ENCODE measurements at places on chromosomes 1 and 21.
A peak's percentile ranks its signal among the peaks of the same experiment; 100 is the strongest.

GRCh38 chr1:93991271-93991670 is 82.0 kb upstream of the GCLM start:
- peak; percentile 44 for DNase-seq

DNA sequence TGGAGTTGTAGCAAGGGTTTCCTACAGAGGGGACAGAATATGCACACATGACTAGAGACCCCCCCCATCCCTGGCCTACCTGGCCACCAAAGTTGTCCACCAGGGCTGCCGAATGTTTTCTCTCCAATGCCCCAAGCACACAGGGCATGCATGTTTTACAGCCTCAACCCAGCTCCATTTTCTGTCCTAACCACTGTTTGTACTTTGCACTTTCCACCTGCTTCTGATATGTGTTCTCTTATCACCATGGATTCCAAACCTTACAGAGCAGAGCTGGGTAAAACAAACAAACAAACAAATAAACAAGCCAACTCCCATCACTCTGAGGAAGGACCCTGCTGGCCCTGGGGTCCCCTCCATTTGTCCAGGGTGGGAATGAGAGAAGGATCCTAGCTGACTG is 27.3 kb downstream of the CLIC6 start:
- no peak for DNase-seq

DNA sequence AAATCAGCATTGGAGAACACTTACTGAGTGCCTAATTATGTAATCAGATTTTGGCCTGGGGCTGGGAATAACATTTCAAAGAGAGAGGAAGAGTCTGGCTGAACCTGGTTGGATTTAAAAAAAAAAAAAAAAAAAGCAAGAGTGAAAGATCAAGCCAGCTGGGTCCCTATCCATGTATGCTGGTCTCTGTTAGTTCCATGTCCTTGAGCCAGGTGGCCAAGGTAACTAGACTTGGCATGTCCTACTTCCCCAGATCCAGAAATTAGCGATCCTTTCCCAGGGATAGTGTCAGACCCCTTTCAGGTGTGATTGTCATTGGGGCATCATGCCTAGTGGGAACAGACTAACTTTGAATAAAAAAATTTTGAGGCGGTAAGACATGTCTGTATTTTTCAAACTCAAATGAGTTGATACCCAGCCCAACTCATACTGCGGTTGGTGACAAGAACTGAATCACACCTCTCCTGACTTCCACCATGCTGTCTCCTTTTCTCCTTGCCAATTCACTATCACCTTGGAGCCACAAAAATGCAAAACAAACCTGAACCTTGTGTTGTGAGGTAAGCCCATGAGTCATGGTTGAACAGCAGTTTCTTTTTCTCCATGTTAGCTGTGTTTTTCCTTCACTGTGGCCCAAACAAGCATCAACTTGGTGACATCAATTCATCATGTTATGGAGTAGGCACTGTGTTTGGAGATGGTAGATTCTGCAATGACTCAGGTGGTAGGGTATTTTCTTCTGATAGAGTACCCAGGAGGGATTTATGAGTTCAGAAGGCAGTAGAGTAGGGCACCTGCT is 24.5 kb upstream of the PPP2R5A start:
- peak; percentile 12 for DNase-seq

- no peak for DNase-seq
Measured at GRCh38 chr1:178506177-178506576, 6.7 kb upstream of the TEX35 start.

DNA sequence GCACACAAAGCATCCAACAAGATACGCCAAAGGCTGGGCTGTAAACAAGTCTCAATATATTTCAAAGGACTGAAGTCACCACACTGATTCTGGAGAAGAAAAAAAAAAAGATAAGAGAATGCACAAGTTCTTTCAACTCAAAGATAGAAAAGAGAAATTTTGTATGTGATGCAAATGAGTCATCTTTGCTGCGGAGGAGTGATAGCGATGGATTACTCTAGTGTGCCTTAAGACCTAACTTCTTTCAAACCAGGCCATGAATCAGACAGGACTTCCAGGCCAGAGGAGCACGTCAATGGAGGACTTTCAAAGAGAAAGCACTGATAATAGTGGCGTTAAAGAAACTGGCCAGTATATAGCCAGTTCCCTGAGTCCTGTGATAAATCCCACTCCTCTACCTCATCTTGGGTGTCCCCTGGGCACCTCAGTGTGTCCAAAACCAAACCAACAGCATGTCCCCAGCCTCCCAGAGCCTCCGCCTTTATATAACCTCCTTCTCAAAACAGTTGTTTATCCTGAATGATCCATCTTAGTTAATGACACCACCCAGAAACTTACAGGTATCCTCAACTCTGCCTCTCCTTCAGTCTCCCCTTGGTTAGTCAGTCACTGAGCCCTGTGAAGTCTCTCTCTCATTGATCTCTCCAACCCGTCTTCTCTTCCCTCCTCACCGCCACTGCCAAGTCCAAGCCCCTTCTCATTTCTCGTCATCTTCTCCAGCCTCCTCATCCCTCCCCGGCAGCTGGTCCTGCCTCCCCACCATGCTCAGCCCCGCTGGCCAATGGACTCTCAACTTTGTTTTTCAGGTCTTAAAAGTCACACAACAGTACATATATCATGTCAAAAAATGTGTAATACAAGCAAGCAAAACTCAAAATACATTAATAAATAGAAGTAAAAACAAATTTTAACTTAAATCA is 47.2 kb upstream of the IFFO2 start:
- no peak for DNase-seq

- DNase-seq = no peak
Measured at GRCh38 chr1:14435368-14436023, 163.0 kb upstream of the KAZN start.

DNA sequence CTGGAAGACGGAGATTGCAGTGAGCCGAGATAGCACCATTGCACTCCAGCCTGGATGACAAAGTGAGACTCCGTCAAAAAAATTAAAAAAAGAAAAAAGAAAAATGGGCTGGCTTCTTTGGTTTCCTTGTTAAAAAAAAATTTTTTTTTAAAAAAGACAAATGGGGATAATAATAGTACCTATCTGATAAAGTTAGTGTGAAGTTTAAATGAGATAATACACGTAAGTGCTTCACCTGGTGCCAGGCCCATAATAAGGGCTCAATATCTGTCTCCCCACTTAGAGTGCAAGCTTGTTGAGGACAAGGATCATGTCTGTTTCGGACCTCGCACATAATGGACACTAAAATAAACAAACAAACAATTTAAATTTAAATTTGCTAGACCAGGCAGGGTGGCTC is 30.0 kb upstream of the HTR1D start:
- no peak for DNase-seq

GRCh38 chr1:161402446-161402845 is 34.8 kb upstream of the CFAP126 start:
- no peak for DNase-seq

GRCh38 chr1:116066868-116067565 is 44.2 kb upstream of the MAB21L3 start:
- DNase-seq = no peak

- DNase-seq = no peak
Measured at GRCh38 chr1:245871915-245872314, 635.2 kb downstream of the SMYD3 start.

DNA sequence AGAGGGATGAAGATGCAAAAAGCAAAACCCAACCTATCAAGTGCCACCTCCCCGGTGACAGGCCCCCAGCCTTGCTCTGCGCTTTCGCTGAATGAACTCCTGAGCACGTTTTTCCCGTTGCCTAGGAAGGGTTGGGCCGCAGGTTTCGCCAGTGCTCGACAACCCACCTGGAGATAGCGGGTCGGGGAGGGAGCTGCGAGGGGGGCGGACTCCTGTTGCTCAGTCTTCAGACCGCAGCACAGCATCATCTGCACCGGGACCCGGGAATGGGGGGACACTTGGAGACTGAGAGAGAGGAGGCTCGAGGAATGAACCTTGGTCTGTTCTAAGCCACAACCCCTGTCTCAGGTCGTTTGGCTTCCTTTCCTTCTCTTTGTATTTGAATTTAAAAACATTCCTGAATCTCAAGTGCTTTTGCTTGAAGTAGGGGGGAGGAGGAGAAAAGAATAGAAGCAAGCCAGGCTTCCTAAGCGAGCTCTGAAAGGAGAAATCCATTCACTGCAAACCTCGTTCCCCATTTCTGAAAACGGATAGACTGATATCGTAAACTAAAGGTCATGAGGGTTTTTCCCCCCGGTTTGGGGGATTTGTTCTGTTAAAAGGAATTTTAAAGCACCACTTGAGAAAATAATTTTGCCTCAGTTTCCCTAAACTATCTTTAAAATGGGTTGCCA is 1.2 kb downstream of the AK5 start:
- DNase-seq = no peak

GRCh38 chr1:3304246-3304645 is 150.2 kb upstream of the ARHGEF16 start:
- DNase-seq = no peak

GRCh38 chr1:7187112-7187493 is 401.8 kb downstream of the CAMTA1 start:
- DNase-seq = no peak

DNA sequence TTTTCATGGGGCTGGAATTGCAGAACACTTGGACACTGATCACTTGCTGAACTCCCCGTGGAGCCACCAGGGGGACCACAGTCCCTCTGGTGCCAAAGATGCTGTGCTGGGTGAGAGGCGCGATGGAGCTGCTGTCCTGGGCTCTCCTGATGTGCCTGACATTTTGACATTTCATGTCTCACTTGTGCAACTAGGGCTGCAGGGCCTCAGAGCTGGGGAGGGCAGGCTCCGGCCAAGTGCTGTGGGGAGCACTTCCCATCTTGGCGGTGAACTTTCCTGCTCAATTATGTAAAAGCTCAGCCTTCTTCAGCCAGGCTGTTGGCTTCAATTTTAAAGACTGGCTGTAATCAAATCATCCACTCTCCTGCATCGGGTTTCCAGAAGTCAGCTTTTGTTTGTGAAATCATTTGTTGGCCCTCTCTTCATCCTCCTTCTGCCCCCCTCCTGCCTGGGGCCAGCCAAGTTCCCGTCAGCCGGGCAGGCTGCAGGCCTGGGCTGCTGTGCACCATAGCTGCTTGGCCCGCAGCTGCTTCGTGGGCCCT is 36.8 kb downstream of the KCNAB2 start:
- DNase-seq = no peak

DNA sequence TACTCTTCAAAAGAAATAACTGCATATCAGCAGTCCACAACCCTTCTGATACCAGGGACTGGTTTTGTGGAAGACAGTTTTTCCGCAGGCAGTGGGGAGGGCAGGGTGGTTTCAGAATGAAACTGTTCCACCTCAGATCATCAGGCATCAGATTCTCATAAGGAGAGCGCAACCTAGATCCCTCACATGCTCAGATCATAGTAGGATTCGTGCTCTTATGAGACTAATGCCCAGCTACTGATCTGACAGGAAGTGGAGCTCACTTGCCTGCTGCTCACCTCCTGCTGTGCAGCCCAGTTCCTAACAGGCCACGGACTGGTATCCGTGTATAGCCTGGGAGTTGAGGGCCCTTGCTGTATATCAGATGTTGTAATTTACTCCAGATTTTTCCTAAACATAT is 11.5 kb downstream of the RO60 start:
- DNase-seq = no peak

DNA sequence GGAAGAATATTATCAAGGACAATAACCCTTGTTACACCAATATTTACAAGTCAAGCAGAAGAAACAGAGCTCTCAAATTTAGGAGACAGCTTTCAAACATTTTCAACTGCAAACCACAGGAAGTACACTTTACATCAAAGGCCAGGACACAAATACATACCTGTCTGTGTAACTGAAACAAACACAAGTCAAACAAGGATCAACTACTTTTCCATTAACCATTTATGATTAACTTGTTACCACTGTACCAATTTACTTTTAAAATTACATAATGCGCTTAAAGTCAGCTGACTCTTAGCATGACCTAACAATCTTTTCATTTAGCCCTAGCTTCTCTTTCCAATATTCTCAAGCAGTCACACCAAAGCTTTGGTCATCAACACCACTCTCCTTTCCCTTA is 43.5 kb downstream of the TRIM33 start:
- DNase-seq = no peak

DNA sequence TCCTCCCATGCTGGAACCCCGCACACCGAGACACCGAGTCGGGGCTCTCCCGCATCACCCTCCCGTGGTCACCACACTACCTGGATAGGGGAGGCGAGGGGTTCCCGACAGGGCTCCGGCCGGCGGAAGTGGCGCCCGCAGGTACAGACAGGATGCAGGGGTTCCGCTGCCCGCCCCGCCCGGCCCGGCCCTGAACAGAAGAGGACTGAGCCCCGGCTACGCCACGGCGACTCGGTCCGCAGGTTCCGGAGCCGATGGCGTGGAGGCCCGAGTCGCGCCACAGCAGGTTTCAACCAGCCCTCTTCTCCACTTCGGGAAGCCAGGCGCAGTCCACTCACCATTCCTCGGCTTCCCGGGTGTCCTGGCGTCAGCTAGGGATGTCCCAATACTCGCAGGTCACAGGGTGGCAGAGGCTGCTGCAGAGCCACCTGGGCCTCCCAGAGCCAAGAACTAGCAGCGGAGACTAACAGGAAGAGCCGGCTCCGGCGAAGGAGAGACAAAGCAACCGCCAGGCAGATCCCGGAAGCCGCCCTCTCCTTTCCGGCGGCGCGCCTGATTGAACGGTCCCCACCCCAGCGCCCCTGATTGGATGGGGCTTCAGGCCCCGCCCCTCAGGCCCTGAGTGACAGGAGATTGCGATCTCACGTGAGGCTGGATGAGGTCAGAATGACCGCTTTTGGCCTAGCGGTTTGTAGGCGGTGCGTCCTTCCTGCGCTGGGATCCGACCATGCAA is at the start of gene ZNF669:
Gene ZNF669, minus strand, starts transcription at position 498 of the 733 bp plus-strand sequence. Its CDS starts 157 bp downstream, at position 341.
- peak; percentile 98 for DNase-seq

Data from CD14-positive monocyte (primary cell).